Stimulated activated CD4-positive, alpha-beta T cell treated with anti-CD3 and anti-CD28 coated beads, Interleukin-15, amount 100 ng/mL, for 1 hour (primary cell): ENCODE measurements at places on chromosomes 7 and 10.

DNA sequence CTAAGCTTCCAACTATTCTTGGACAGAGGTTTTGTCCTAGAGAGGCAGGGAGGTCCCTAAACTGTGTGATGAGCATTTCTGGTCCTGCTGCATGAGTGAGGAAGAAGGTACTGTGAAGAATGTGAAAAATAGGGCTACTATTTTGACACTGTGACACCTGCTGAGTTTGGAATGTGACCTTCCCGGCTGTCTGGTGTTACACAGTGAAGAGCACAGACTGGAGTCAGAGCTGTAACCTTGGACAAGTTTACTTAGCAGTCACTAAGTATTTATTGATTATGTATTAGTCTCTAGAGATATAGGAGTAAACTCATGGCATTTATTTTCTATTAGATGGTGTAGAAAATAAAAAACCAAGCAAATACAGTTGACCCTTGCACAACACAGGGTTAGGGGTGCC lies 12.3 kb downstream of the GOLGA7B start:
- no peak for DNase-seq

DNA sequence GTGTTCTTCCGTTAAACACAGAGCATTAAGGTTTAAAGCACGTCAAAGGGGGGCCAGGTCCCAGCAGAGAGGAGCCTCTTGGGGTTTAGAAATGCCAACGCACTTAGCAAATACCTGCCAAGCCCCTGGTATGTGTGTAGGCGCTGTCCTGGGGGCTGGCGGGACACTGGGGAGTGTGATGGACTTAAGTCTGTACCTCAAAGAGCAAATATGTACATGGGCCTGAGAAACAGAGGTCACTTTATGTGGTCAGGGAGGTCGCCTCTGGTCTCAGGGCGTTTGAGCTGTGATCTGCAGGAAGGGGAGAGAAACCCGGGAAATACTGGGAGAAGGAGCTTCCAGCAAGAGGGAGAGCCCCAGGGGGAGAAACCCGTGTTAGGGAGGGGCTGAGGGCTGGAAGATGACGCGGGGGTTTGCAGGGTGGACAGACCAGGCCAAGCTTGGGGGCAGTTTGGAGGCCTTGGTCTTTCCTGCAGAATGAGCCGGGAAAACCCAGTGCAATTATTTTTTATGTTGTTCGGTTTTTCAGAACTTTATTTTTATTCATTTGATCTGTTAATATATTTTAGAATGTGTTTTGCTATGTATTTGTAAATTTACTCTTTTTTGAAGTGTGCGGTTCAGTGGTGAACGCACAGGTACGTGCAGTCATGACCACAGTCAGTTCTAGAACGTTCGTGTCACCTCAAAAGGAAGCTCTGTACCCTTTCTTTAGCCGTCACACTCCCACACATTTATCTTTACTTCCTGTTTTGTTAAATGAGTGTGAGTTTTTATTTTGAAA lies 441.4 kb upstream of the FOXK1 start:
- no peak for DNase-seq

DNA sequence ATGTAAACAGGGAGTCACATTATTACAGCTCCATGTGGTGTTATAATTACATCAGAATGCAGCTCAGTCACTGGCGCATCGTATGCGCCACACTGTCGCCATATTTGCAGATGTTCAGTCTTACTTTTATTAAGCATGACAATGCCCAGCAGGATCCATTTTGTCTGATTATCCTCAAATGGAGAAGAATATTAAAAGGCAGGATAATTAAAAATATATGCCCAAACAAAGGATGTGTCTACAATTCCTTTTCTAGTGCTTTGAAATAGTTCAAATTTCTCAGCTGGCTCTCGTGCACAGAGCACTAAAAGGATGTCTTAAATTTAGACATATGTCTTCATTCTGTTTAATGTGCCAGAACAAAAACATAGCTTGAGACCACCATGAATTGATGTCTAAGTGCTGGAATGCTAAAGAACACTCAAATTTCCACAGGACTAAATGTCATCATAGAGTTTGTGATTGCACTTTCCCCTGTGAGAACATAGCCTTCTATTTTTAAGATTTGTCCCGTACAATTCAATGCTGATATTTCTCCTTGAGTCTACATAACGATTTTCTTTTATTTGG lies 168.0 kb downstream of the DKK1 start:
- DNase-seq = no peak

GRCh38 chr7:46195934-46196333 lies 274.9 kb upstream of the IGFBP3 start:
- no peak for DNase-seq

DNA sequence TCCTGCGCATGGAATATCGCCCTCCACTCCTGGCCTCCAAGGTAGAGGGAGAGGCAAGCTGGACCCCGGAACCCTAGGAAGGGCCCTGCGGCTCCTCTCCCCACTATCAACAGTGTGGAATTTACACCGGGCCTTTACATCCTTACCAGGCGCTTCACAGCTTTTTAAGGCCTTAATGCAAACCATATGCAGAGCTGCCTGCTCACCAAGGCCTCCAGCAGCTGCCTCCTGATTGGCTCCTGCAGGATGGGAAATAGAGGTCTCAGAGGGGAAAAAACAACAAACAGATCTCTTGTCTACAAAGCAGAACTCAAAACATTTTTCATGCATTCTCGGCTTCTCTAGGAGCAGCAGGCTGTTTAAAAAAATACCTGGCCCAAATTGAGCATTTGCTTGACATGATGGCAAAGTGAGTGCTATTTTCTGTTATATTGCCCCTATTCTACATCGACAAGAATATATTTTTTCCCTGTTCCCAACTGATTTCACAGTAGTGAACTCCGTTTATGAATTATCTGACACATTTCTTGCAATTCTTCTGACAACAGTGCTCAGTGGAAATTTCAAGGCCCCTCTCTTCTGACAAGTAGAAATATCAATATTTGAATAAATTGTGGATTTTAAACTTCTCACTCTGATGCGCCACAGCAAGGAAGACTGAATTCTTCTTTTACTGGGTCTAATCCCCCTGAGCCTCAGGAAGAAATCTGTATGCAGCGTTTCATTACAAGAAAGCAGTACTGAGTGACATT lies 51.7 kb downstream of the EBF3 start:
- no peak for DNase-seq

DNA sequence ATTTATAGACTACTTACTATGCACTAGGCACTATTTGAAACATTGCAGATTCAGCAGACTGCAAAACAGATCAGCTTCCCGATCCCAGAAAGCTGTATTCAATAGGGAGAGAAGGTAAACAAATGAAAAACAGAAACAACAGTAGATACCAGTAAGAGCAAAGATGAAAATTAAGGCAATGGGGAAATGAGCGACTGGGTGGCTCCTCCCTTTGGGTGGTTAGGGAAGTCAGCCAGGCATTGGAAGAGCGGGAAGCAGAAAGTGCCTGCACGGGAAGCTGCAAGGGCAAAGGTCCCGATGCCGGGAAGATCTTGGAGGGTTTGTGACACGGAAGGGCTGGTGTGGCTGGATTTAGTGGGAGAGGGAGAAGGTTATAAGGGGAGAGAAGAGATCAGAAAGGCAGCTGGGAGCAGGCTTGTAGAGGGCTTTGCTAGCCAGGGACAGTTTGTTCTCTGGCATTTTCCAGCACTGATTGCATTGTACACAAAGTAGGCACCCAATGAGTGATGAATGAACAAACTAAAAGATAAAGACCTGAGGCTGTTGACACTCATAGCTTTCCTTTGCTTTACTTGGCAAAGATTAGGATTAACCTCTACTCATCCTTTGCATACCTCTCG lies 67.8 kb downstream of the NAMPT start:
- no peak for DNase-seq

- DNase-seq = no peak
Observed at GRCh38 chr10:80131499-80131901, 1.0 kb upstream of the PLAC9 start.
